GM06990 (cell line): ENCODE measurements at places on chromosomes 7 and 10.

- DNase-seq, result no peak
Measured at GRCh38 chr10:17993361-17993760, 41.6 kb downstream of the SLC39A12 start.

- DNase-seq, result no peak
Measured at GRCh38 chr10:73873142-73873837, 1.1 kb downstream of the CAMK2G start.

GRCh38 chr7:67550801-67551436 lies 554.3 kb downstream of the TYW1 start:
- DNase-seq, result no peak

DNA sequence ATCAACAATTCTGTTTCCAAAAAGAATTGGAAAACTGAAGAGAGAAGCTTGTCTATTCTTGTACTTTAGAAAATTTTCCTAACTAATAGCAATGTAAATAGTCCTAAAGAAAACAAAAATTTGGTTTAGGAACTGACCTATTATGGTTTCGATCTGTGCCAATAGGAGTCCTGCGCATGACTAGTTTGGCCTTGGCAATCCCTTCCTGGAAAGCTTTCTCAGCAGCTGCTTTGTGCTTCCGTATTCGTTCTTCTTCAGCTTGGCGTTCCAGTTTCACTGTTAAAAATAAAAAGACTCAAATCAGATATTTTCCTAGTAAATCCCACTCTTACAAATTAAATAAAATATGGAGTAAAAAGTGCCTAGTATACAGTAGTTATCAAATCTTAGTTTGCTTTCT lies 36.6 kb downstream of the FZD9 start:
- no peak for DNase-seq

DNA sequence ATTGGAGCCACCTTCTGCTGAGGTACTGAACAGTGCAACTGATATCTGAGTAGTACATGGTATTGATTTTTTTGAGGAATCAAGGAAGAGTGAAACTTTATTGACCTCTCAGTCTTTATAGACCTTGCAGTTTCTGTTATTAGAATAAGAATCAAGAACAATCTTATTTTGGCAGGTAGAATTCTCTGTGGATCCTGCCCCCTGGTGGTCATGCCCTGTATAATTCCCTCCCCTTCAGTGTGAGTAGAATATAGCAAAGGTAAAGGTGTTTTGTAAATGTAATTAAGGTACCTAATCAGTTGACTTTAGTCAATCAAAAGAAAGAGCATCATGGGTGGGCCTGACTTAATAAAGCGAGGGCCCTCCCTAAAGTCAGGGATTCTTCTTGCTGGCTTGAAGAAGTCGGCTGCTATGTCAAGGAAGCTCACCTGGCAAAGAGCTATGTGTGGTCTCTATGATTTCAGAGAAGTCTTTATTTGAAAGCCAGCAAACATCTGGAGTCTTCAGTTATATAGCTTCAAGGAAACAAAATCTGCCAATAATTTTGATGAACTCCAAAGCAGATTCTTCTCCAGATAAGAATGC lies 142.8 kb downstream of the LSM5 start:
- DNase-seq, result no peak

- DNase-seq, result no peak
Measured at GRCh38 chr7:155300641-155301452, 3.2 kb downstream of the INSIG1 start.

DNA sequence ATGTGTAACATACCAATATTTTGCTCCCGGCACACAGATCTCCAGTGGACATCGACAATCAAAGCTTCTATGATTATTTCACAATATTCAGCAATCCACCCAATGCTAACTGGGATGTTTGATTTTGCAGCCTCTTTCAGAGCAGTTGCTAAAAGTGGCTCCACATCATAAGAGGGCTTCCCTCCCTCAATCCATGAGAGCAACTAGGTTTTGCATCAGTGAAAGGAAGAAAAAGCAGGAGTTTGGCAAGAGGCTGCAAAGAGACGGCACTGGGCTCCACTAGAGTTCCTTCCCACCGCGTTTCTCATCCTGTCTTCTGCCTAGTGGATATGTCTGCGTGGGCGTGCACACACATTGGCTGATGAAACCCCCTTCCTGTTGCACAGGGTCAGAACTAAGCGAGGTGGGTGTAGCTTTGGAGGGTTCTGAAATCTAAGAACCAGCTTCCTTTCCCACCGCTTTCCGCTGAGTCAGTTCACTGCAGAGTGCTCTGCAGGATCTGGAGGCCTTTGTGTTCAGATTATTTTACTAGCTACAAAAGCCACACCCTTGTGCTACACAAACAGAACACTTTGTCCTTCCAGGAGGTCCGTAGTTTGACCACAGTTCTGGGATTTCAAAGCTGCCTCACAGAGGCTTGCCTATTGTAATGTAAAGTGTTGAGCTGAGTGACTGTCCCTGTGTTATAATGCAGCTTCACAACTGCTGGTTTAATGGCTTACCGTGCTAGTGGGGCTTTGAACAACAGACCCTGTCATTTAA lies 28.1 kb downstream of the ARL4A start:
- no peak for DNase-seq

DNA sequence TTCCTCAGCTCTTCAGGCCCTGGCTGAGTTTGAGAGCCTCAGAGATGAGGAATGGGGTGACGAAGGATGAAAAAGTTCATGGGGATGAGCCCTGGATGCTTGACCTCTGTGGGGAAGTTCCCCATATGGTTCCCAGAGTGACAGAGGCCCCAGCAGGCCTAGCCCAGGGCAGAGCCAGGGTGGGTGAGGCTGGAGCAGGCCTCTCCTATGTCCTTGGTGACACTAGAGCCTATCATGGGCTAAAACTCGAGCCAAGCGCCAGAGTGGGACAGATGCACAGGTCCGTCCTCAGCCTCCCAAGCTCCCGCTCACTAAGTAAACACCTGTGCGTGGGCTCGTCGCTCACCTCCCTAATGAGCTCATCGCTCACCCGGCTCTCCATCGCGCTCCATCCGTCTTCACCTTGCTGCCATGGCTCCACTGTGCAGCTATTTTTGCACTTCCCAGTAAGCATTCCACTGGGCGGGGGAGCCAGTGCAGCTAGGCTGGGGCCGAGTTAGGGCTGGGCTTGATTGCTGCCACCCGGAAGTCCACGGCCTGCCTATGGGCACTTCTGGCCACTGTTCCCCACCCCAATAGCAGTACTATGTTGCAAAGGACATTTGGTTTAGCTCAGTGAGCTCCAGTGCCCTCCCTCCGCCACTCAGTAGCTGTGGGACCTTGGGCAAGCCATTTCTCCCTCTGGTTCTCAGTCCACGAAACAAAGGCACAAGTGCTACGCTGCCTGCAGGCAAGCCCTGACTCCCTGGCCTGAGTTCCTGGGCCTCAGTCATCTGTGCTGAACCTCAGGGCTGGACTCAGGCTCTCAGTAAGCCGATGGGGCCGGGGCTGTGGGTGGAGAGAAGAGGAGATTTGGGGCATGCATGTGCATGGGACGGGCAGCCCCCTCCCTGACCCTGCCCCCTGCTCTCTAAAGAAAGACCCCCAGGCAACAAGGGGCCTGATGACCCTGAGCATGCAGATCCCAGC lies 117.3 kb upstream of the PCBD1 start:
- no peak for DNase-seq
